D341Med (cell line): ENCODE measurements at places on chromosomes 5 and 9.

GRCh38 chr5:3987867-3988266, 392.2 kb downstream of the IRX1 start:
- no peak for DNase-seq

- no peak for DNase-seq
Measured at GRCh38 chr9:137428841-137429545, 5.8 kb downstream of the NOXA1 start.

- no peak for DNase-seq
Measured at GRCh38 chr9:91884696-91885687, 65.0 kb downstream of the ROR2 start.

DNA sequence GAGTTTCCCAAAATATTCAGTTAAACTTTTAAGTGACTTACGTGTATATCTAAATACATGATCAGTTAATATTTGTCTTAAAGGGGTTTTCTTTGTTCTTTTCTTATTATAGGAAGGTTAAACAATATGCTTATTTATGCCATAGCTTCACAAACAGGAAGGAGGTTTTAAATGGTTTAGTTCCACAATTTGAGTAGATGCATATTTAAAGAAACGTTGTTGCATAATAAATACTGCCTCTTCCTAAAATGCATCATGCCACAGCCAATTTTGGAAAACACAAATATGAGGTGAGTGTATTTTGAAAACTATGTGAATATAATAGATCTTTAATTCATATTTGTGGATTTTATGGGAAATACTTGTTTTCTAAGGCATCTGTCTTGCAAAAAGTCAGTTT, 2.5 kb upstream of the ADRB2 start:
- DNase-seq = no peak

- DNase-seq = no peak
Measured at GRCh38 chr5:57033503-57033902, 81.6 kb upstream of the MIER3 start.

- DNase-seq = no peak
Measured at GRCh38 chr9:6052293-6052919, 37.0 kb upstream of the RANBP6 start.

DNA sequence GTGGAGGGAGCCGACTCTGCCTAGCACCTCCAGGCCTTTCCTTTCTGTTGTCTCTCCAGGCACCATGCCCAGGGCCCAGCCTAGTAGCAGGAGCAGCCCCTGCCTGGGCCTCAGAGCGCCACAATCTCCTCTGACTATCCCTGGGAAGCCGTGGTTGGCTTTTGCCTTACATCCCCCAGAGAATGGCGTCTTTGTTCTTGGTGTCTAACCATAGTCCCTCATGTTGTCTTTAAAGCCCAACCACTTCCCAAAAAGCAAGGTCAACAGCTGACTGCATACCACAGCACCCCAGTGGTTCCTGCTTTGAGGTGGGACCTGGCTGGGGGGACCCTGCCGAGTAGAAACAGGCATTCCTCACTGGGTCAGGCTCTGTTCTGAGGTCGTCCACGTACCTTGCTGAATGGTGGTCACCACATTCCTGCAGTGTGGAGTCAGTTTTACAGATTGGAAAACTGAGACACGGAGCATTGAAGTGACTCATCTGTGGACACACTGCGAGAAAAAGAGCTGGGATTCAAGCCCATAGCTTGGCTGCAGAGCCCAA, 13.7 kb upstream of the CERCAM start:
- DNase-seq = no peak
